ENCODE measurements at places on chromosomes 4 and X.

GRCh38 chr4:18021470-18021719 is 160 bp downstream of the LCORL start:
- no peak for DNase-seq

DNA sequence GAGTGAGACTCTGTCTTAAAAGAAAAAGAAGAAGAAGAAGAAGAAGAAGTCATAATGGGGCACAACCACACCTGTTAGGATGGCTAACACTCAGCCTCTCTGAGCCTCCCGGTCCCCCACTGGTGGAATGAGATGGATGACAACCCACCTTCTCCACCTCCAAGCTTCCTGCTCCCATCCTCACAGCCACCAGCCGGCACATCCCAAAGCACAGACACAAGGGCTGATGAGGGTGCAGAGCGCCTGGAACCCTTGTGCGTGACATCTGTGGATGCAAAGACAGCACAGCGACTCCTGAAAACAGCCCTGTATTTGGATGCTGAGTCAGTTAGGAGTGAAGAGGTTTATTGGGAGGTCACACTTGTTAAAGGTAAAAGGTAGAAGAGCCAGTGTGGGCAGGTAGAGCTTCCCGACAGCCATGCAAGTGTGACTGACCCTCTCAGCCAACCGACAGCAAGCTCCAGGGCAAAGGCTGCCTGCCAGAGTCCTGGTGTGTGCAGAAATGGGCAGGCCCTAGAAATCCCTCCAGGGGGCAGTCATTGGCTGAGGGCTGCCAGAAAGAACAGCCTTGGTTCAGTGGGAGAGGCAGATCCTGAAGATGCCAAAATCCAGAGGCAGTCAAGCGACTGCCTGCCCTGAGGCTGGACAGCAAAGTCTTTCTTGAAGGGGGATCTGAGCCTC is 26.6 kb upstream of the MAN2B2 start:
- peak; percentile 50 for DNase-seq

GRCh38 chrX:146863566-146863965 is 49.0 kb upstream of the CXorf51A start:
- DNase-seq, result no peak

DNA sequence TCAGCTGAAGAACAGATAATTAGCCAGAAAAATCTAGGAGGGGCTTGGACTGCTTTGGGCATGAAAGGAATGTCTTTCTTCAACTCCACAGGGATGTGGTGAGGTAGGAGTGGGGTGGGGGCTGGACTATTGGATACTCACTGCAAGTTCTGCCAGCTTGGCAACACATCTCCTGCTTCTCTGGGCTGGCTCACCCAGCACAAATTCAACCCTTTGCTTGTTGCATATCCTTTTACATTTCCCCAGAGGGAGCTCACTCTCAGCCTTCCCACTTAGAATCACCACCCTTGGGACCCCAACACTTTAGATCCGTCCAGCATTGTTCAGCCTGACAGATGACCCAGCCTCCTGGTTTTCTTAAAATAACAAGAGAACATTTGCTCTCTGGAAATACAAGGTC is 120.6 kb downstream of the KDR start:
- no peak for DNase-seq

- DNase-seq, result no peak
These were observed 1.2 kb upstream of the TMEM144 start for GRCh38 chr4:158208963-158209640.

GRCh38 chr4:123398066-123398852 is 1.7 kb downstream of the SPRY1 start:
- DNase-seq, result no peak

- no peak for DNase-seq
These were observed 788.4 kb upstream of the GALNTL6 start for GRCh38 chr4:171024720-171025303.

Measured in LNCaP clone FGC (cell line).